SHP77 (cell line): ENCODE measurements at places on chromosomes 1 and 21.

GRCh38 chr21:42221581-42222345 is 2.8 kb downstream of the ABCG1 start:
- no peak for DNase-seq

GRCh38 chr1:232212253-232212652 is 417.7 kb downstream of the SIPA1L2 start:
- DNase-seq: no peak

DNA sequence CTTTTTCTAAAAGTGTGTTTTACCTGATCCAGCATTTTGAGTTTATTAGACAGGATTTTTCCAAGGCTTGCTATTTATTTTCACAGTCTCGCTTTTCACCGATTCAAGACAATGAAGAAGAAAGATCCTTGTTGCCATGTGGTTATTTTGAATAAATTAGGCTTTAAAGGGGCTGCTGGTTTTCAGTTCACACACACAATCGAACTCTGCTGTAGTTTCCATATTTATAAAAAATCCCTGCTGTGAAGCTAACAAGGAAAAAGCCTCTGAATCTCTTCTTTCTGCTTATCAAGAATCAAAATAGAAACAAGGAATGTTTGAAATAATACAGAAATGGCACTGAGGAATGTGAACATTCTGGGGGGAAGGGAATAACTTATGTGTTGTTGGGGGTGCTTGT is 102.5 kb upstream of the KAZN start:
- no peak for DNase-seq

DNA sequence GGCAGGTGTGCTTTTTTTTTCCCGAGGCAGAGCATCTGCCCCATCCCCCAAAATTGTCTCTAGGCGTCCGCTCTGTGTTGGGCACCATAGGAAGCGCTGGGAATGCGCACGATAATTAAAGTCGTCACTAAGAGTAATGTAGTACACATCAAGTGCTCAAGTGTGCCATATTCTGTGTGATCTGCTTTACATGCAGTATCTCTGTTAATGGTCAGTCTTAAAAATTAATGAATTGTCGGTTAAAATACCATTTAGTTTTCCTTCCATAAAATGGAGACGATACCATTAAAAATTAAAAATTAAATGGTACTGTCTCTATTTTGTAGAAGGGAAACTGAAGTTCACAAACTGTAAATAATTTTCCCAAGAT is 544 bp upstream of the CCT8 start:
- DNase-seq: no peak

GRCh38 chr1:55334160-55334559 is 119.0 kb upstream of the USP24 start:
- DNase-seq: no peak

DNA sequence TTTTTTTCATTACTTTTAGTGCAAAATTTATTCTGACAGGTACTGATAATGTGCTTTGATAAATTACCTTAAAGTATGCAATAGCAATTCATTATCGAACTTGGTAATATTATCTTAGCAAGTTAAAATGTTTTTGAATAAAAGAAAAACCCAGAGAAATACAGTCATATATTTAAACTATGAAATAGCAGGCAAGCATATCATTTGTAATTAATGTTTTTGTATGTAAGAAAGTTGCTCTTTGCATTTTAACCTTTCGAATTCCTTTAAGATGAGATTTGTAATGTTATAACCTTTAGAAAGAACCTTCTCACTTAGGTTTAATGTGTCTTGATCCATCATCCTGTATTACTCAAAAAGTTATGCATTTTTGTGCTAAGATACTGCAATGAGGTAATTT is 585.6 kb downstream of the PTBP2 start:
- no peak for DNase-seq

DNA sequence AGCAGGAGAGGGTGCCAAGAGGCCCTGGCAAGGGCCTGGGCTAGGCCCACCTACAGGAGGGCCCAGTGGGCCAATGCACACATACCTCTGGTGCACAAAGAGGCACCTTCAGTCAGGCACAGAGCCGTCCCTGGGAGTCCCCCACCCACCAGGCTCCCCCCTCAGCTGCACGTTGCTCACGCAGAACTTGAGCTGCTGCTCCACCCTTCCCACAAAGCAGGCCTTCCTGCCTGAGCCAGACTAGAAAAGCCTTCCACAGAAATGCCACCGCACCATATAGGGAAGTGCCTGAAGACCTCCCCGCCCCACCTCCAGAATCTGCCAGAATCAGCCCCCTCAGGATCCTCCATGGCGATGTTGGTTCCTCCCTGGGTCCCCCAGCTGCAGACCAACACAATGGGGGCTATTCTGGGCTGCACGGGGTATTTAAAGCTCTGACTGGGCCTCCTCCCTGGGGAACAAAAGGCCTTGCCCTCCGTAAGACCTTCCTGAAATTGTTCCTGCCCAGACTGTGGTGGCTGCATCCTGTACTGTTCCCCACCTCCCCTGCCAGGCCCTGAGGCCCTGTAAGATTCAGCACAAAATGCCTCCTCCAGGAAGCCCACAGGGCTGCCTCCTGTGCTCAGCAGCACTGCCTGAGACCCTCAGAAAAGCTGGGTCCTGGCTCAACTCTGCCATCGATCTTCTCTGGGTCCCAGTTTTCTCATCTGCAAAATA is 27.2 kb downstream of the HSPG2 start:
- no peak for DNase-seq
